ENCODE measurements at places on chromosomes 12 and 14. TPM values are rescaled to one million over a fixed set of nuclear protein-coding genes. Genes with fewer than 3 reads are reported as not detected.
A peak's percentile ranks its signal among the peaks of the same experiment; 100 is the strongest.

DNA sequence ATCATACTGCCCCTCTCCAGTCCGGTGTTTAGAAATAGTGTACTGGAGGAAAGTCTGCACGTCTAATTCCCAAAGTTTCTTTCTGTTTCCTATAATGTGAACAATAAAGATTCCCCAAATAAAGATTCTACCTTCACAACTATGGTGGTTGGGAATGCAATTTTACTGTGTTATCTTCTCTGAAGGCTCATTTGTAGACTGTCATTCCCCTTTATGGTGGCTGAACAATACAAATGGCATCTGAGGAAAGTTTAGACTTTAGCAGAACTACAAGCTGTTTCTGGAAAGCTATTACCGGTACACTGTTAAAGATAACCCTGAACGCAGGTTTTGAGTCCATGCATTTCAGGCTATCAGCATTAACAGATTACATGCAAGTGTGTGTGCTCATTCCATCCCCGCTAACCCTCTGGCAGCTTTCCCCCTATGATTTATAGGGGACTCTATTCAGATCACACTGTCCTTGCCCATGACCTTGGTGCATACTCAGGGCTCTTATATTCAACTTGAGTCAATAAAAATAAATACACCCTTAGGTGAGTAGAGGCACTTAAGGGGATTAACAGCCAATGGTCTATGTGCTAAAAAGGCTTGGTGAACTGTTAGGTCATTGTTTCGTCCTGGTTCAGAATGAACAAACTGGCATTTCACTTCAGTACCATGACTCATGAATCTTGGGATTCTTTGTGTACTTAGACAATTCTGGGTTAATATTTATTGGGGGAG lies 60.7 kb upstream of the PYGL start:
- H3K27me3 ChIP-seq = no peaks in the 10 kb centered on the region
- no peak overlapping the region for H3K27ac ChIP-seq
- H3K4me3 ChIP-seq = no peak overlapping the region
- H3K36me3 ChIP-seq = no peaks in the 10 kb centered on the region
- H3K4me1 ChIP-seq = no peaks in the 10 kb centered on the region
- no peak for DNase-seq

DNA sequence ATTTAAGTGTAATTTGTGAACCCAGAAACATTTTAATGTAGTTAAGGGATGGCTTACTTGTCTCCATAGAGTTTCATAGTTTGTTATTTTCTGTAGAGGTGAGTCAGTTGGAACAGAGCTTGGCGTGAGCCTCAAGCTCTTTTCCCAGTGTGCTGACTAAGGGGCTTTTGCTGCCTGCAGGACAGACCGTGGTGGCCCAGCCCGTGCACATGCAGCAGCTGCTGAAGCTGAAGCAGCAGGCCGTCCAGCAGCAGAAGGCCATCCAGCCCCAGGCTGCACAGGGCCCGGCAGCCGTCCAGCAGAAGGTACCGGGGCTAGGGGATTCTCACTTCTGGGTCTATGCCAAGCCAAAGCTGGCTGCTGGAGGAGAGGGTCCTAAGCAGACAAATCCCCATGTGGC lies 76.9 kb downstream of the DDX51 start:
- H3K36me3 ChIP-seq = peaks cover 16% of the 10 kb centered on the region
- DNase-seq = no peak
- H3K27me3 ChIP-seq = peaks cover 5% of the 10 kb centered on the region
- peak overlapping the region; percentile 10 for H3K4me3 ChIP-seq
- peak overlapping the region; percentile 96 for H3K27ac ChIP-seq

DNA sequence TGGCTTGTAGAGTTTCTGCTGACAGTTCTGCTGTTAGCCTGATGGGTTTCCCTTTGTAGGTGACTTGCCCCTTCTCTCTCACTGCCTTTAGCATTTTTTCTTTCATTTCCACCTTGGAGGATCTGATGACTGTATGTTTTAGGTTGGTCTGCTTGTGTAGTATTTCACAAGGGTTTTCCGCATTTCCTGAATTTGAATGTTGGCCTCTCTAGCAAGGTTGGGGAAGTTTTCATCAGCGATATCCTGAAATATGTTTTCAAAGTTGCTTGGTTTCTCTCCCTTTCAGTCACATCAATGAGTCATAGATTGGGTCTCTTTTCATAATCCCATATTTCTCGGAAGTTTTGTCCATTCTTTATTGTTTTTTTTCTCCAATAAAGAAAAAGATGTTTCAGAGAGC lies 11.4 kb downstream of the NOPCHAP1 start:
- no peaks in the 10 kb centered on the region for H3K27me3 ChIP-seq
- no peak overlapping the region for H3K27ac ChIP-seq
- no peak overlapping the region for H3K4me3 ChIP-seq
- DNase-seq = no peak
- peaks cover 49% of the 10 kb centered on the region for H3K36me3 ChIP-seq
- no peaks in the 10 kb centered on the region for H3K4me1 ChIP-seq

DNA sequence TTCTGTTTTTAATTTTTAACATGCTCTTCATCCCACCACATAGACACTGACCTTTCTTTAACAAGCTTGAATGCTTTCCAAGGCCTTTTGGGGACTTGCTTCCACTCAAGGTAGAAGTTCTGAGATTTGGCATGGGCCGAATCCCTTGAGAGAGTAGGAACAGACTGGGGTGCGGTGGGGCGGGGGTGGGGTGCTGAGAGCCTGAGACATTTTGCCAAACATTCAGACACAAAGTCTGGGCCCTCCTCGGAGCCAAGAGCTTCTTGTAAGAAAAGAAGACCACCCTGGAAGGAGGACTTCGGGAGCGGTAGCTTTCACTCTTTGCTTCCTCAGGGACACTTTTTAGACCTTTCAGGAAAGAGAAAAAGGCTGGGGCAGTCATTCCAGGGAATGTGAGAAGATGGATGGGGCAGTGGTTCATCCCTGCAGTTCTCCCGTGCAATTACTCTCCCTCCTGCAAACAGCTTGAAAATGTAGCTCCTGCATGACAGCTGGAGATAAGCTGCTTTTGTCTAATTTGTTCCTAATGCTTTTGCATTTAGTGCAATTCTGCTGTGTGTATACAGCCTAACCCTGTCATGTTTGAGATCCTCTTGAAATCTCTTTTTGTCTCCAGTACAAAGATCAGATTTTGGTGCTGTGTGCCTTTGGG lies 16.3 kb upstream of the MYO1H start:
- H3K4me3 ChIP-seq = no peak overlapping the region
- no peaks in the 10 kb centered on the region for H3K36me3 ChIP-seq
- no peak for DNase-seq
- no peaks in the 10 kb centered on the region for H3K4me1 ChIP-seq
- H3K27ac ChIP-seq = no peak overlapping the region

DNA sequence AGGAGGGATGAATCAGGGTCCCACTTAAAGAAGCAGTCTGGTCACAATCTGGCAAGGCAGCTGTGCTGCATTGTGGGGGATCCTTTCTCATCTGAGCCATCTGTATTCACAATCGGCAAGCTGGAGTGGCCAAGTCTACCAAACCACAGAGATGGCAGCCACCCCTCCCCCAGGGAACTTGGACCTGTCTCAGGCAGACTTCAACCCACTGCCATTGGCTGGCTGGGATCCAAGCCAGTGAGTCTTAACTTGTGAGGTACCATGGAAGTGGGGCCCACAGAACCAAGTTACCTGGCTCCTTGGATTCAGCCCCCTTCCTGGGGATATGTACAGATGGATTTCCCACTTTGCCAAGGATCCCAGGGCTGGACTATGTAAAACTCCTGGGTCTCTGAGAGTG lies 196.8 kb downstream of the SLC16A7 start:
- peaks cover 41% of the 10 kb centered on the region for H3K36me3 ChIP-seq
- DNase-seq = no peak
- peaks cover 9% of the 10 kb centered on the region for H3K4me1 ChIP-seq
- peaks cover 5% of the 10 kb centered on the region for H3K27me3 ChIP-seq
- H3K4me3 ChIP-seq = no peak overlapping the region

- no peaks in the 10 kb centered on the region for H3K27me3 ChIP-seq
- H3K36me3 ChIP-seq = no peaks in the 10 kb centered on the region
- DNase-seq = no peak
- H3K4me1 ChIP-seq = no peaks in the 10 kb centered on the region
- H3K27ac ChIP-seq = no peak overlapping the region
Observed at GRCh38 chr14:40911141-40911540, 695.5 kb upstream of the LRFN5 start.

GRCh38 chr12:38144601-38145436 lies 171.8 kb upstream of the ALG10B start:
- H3K4me1 ChIP-seq = no peaks in the 10 kb centered on the region
- no peaks in the 10 kb centered on the region for H3K36me3 ChIP-seq
- H3K27ac ChIP-seq = no peak overlapping the region
- H3K27me3 ChIP-seq = peaks cover 1% of the 10 kb centered on the region

DNA sequence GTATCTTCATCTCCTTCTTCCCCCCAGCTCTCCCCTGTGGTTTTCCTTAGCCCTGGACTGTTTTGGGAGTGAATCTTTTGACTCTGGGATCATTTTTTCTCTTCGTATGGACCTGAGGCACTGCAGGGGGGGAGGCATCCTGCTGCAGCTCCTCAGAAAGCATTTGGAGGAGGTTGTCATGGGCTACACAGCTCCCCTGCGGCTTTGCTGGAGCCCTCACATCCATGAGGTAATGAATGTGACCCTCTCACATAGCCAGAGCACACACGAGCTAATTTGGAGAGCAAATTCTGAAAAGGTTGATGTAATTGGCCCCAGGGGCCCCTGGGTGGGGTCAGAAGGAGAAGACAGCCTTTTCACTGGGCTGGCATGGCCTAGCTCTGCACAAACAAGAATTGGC lies 110.9 kb downstream of the PAH start:
- peaks cover 4% of the 10 kb centered on the region for H3K27me3 ChIP-seq
- DNase-seq = no peak

Gene TEX52
- not detected for polyA plus RNA-seq

Gene ESRRB
- polyA plus RNA-seq = not detected

Gene CCDC177
- polyA plus RNA-seq = not detected

Gene SIVA1
- polyA plus RNA-seq = 321 TPM

Measured in immature natural killer cell (primary cell).